Gastrocnemius medialis (tissue), 4 donors: ENCODE measurements at places on chromosomes 1 and 21.
A peak's percentile ranks its signal among the peaks of the same experiment; 100 is the strongest.

- DNase-seq: peak; percentile 68
These were observed 29.3 kb downstream of the SLC66A1 start for GRCh38 chr1:19341201-19342061.

DNA sequence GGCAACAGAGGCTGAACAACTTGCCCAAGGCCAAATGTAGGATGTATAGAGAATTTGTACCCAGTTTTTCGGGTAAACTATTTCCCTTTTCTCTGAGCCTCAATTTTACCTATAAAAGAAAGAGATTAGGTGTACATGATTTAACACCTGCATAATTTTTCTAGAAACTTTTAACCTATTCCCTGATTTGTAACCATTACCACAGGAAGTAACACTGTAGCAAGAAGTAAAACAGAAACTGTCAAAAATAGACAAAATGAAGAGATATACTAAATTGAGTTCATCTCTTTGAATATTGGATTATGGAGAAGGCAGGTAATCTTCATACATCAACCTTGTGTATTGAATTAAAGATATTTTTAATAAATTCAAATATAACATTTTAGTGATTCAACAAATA lies 136.2 kb downstream of the ZC3H11B start:
- no peak for DNase-seq

DNA sequence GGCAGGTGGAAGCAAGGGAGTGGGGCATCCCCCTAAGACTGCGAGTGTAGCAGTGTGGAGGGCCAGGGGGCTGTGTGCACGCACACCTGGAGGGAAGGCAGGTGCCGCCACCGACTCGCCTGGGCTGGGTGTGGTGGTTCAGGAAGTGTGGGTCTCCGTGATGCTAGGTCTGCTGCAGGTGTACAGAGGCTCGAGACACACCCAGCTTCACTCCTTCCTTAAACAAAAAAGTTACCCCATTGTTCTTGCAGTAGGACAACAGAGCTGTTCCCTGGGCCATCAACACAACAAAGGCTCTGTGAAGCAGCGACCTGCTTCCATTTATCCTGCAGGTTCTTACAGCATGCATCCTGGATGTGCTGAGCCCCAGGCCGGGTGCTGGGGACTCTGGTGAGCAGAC lies 100.4 kb upstream of the TMEM51 start:
- DNase-seq: no peak

DNA sequence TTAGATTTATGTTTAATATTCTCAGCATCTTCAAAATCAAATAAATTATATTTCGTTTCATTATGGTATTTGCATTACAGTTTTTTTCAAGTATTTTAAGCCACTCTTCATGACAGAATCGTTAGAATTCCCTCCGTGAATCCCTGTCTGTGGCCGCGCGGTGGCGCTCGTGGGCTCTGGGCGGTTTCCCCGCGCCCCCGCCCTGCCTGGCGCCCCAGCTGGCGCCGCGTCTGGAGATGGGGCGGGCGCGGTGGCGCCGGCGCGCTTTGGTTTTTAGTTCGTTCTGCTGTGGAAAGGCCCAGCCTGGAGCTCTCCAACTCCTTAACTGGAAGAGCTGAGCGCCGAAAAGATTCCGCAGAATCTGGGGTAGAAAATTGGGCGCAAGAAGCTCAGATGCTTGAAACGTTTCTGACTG lies 25.7 kb downstream of the PRMT2 start:
- no peak for DNase-seq

- DNase-seq: no peak
These were observed 207.2 kb downstream of the TOMM20 start for GRCh38 chr1:234921266-234922062.

GRCh38 chr1:65084066-65084465 lies 63.9 kb upstream of the AK4 start:
- no peak for DNase-seq

- DNase-seq: no peak
These were observed 350.9 kb downstream of the BRINP3 start for GRCh38 chr1:190126728-190127127.

GRCh38 chr21:45974073-45975019 lies 7.2 kb upstream of the COL6A1 start:
- no peak for DNase-seq

DNA sequence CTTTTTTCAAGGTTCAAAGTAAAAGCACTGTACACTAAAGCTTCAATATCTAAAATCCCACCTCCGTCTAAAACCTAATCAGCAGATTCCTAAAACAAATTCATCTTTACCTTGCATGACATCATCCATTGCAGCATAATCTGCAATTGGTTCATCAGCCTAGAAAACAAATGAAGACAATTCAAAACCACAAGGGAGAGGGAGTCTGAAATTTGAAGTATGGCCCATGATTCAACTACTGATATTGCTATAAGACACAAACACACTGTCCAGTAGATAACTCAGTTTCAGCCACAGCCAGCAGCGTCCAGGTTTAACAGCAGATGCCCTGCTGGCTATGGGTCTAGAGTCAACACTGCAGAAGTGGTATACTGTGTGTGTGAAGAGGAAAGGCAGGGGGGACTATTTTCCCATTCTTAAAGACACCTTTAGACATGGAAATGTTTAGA lies 17.9 kb upstream of the RAP1GAP start:
- no peak for DNase-seq

DNA sequence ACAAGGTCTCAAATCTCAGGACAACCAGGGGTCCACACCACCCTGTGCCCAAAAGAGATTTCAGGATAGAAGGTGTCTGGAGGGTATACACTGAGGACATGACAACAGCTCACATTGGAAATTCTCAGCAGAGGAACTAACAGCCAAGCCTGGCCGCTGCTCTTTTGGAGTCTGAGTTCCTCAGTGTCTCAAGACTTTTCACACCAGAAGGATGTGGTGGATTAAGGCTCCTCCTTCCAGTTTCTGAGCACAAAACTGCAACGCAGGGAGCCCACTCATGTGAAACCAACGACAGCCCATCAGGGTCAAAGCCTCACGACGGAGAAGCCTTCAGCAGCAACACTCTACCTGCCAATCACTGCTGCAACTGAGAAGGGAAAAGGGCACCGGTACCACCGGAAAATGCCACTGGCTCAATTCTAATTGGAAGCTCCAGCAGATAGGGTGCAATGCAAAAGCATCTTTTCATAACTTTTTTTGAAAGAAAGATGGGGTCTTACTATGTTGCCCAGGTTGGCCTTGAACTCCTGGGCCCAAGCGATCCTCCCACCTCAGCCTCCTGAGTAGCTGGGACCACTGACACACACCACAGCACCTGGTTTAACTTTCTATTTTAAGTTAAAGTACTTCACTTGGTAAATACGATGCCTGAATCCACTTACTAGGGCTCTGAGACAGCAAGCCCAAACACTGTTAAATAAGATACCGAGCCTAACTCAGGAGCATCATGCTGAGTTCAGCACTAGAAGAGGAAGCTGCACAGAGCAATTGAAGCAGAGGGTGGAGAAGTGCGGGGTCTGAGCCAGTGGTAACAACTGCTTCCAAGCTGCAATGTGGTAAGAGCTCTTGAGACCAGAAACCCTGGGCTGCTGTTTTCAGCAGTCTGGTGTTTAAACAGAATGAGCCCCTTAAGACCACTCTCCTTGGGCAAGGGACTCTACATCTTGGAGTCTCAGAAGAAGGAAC lies 7.8 kb downstream of the CAPZB start:
- DNase-seq: no peak

GRCh38 chr1:161478985-161479384 lies 26.3 kb upstream of the FCGR2A start:
- DNase-seq: no peak

- no peak for DNase-seq
These were observed 36.3 kb upstream of the MAGOH start for GRCh38 chr1:53274541-53275185.

DNA sequence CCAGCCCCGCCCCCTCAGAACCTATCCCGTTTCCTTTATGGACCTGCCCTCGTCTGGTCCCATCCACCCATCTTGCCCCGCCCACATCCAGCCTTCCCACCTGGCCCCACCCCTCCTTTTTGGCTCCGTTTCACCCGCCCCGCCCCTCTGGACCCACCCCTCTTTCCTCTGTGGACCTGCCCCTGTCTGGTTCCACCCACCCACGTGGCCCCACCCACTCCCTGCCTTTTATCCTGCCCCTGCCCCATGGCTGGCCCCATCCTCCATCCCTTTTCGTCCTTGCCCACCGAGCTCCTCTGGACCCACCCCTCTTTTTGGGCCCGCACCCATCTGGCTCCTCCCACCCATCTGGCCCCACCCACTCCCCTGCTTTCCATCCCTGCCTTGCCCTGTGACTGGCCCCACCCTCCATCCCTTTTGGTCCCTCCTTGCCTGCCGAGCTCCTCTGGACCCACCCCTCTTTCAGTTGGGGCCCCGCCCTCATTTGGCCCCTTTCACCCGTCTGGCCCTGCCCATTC lies 177.3 kb downstream of the CAMTA1 start:
- DNase-seq: peak; percentile 59

DNA sequence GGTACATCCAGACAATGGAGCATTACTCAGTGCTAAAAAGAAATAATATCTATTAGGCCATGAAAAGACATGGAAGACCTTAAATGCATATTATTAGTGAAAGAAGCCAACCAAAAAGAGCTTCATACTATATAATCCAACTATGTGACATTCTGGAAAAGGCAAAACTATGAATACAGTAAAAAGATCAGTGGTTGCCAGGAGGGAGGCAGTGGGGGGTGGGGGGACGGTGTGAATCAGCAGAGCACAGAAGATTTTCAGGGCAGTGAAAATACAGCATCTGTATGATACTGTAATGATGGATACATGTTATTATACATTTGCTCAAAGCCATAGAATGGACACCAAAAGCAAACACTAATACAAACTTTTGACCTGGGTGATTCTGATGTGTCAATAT lies 339.4 kb upstream of the SNX7 start:
- no peak for DNase-seq

- no peak for DNase-seq
These were observed 1.4 kb downstream of the PPM1J start for GRCh38 chr1:112713466-112714312.

DNA sequence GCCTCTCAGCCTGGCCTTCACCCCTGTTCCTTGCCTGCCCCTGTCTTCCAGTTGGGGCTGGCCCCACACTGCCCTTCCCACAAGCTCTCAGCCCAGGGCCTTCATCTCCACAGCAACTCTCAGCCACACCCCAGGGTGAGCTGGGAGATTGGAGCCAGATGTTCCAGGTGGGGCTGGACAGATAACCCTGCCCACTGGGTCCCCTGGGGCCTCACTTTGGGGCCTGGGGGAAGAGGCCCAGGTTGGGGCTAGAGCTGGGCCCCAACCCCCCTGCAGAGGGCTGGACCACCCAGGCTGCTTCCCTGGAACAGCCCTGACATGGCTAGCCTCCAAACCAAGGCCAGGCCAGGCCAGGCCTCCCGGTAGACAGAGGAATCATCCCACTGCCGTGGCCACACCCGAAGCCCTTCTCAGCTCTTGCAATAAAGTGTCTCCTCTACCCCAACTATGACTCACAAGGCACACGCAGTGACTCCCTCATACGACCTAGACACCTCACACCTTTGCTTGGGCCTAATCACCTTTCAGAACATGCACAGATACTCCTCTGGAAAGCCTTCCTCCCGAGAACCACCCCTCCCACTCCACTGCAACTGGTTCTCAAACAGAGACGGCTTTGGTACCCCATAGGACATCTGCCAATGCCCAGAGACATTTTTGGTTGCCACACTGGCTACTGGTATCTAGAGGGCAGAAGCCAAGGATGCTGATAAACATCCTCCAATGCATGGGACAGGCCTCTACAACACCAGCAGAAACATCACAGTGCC lies 22.2 kb downstream of the SLC2A1 start:
- DNase-seq: no peak

- DNase-seq: no peak
These were observed 49.1 kb downstream of the COP1 start for GRCh38 chr1:176157995-176158394.

DNA sequence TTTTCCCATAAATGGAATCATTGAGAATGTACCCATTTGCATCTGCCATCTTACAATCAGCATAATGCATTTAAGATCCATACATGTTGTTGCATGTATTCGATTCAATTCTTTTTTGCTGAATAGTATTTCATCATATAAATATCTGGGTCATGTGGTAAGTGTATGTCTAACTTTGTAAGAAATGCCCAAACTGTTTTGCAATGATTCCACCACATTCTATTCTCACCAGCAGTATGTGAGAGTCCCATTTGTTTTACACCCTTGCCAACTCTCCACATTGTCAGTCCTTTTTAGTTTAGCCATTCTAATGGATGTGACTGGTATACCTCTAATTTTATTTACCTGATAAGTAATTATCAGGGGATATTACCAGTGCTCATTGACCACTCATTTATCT lies 115.8 kb upstream of the PBX1 start:
- DNase-seq: no peak

GRCh38 chr1:150869683-150870082 lies 6.7 kb downstream of the ARNT start:
- DNase-seq: no peak

DNA sequence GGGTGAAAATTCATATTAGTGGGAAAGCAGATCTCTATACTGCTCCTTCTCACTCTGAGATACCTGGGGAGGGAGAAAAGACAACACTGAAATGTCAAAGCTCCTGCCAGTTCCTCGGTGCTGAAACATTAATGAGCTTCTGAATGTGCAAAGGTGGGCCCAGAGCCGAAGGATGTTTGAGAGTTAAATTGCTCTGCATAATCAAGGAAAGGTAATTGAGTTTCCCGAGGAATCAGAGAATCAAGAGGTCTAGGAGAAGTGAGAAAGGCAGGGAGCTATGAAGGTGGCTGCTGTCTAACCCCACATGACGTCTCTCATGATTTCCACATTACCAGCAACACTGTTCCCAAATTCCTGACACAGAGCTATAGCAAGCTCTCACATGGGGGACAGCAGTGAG lies 346.7 kb downstream of the SMYD3 start:
- DNase-seq: no peak

DNA sequence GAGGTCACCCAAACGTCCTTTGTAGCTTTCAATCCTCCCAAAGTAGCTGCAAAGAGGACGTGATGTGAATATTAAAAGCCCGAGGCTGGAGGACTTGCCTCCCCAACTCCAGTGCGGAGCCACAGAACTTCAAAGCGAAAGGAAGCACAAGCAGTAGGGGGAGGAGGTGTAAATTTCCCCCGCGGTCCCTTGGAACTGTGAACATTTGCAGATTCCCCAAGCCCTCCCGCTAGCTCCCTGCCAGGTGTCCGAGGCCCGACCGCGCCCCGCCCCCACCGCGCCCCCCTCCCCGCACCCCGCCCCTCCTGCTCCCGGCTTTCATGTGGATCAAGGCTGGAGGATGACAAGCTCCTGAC lies 41.5 kb upstream of the HAO2 start:
- no peak for DNase-seq

DNA sequence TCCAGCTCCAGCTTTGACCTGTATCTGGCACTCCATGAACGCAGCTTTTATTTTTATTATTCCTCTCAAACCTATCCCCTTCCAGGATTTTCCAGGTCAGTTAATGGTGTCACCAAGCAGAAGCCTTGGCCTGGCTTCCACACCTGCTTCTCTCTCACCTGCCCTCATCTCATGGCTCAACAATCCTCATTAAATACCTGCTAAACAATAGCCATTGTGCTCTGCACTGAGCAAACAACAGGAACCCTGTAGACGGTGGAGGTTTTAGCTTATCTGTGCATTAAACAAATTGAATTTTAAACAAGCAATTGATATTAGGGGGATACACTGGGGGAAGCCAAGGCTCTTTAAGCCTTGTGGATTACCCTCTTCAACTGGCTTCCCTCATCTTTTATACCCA lies 15.3 kb downstream of the PYCR2 start:
- no peak for DNase-seq
